ENCODE measurements at places on chromosomes 3 and 15.

GRCh38 chr3:194682189-194682693 is 3.4 kb upstream of the FAM43A start:
- DNase-seq: no peak

DNA sequence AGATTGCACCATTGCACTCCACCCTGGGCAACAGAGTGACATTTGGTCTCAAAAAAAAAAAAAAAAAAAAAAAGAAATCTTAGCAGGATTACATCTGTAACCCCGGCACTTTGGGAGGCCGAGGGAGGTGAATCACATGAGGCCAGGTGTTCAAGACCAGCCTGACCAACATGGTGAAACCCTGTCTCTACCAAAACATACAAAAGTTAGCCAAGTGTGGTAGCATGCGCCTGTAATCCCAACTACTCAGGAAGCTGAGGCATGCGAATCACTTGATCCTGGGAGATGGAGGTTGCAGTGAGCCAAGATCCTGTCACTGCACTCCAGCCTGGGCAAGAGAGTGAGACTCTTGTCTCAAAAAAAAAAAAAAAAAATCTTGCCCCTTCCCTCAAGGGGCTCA is 40.4 kb downstream of the LIPC start:
- no peak for DNase-seq

GRCh38 chr15:82103468-82103867 is 57.6 kb upstream of the MEX3B start:
- no peak for DNase-seq

DNA sequence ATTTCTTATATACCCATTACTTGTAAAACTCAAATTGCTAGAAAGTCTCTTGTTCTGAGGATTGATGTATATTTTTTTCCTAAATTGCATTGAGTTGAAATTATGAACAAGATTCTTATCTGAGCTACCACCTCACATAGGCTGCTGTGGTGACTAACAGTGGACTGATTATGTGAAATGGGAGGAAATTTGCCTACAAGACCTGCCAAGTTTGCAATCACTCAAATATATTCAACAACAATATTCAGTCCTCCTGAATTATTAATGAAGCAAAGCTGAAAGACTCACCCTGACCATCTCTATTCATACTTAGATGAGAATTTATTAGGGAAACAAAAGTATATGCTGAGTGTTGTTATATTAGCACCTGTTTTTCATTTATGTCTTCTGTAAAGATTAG is 412.6 kb upstream of the SEMA6D start:
- DNase-seq: no peak

DNA sequence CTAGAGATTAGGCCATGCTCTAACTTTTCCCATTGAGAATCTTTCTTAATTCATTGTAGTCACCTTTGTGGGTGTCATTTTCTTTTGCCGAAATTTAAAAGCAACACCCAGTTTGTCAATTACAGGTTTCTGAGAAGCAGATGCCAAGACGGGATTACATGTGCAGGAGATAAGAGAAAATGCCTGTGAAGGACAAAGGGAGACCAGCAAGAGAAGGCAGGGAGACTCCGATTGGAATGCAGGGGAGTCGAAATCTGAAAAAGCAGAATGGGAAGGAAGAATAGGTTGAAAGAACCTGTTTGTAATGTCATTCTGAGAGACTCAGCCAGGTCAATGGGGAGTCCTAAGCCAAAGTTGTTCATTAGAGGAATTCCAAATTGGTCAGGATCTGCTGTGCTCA is 3.6 kb upstream of the DPH6 start:
- DNase-seq: no peak

- DNase-seq: no peak
Observed at GRCh38 chr15:52104532-52105004, 8.0 kb downstream of the BCL2L10 start.

GRCh38 chr3:8556473-8556869 is 54.8 kb downstream of the LMCD1 start:
- DNase-seq: no peak

- no peak for DNase-seq
Observed at GRCh38 chr15:74042603-74043424, 39.5 kb downstream of the GOLGA6A start.

GRCh38 chr15:88738796-88739195 is 64.4 kb upstream of the ACAN start:
- DNase-seq: no peak

DNA sequence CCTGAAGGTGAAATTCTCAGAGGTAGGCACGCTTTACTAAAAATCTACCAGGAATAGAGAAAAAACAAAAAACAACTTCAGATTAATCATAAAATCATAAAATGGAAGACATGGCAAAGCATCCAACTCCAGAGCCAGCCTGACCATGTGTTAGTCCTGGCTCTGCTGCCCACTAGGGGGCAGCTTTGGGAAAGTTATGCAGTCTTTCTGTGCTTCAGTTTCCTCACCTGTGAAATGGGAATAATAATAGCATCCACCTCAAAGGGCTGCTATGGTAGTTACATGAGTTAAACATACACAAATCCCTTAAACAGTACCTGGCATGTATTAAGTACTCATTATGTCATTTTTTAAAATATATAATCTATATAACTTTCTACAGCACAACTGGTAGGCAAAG is 52.3 kb downstream of the WNT5A start:
- DNase-seq: no peak

DNA sequence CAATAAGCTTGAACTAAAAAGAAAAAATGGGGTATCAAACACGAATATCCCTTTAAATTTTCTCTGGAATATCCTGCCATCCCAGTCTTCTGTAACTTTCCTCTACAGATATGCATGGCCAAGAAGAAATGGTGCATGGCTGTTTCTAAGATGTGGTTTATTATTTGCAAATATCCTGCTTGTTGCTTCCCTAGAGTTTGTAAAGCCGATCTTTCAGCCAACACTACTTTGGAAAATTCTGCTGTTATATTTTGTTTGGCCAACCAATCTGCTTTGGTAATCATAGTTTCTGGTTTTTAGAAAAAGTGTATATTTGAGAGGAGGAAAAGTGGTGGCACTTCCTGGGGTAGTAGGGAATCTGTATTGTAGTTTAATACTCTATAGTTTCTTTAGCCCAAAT is 13.9 kb downstream of the PHLDB2 start:
- no peak for DNase-seq

GRCh38 chr3:42631620-42632019 is 21.9 kb upstream of the ZBTB47 start:
- DNase-seq: no peak

DNA sequence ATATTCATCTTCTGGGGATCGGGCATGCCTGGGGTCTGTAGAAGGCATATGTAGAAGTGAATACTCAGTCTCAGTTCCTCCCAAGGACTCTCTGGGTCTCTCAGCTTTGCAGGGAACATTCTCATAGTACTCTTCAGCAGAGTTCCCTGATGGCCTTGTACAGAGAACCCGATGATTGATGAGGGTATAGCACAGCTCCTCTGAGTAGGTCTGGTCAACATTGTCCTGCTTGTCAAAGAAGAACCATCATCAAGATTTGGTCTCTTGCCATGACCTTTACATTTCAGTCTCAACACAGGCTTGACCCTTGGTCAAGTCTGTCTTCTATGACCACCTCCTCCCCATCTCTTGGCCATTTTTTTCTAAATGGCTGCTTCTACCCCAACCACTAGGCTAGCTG is 9.5 kb downstream of the GCSAM start:
- no peak for DNase-seq

DNA sequence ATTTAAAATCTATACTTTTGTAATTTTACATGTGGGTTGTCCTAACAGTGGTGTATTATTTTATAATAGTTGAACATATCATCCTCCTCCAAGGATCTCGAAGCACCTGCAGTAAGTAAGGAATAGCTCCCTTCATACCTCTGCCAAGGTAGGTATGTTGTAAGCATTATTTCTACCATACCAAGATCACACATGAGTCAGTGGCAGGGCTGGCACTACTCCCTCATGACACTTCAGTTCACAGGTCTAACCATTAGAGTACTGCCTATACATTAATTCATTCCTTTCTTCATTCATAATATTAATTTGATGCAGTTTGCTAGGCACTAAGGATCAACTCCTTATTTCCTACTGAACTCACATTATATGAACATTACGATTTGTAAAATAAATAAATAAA is 11.9 kb upstream of the LEKR1 start:
- no peak for DNase-seq

DNA sequence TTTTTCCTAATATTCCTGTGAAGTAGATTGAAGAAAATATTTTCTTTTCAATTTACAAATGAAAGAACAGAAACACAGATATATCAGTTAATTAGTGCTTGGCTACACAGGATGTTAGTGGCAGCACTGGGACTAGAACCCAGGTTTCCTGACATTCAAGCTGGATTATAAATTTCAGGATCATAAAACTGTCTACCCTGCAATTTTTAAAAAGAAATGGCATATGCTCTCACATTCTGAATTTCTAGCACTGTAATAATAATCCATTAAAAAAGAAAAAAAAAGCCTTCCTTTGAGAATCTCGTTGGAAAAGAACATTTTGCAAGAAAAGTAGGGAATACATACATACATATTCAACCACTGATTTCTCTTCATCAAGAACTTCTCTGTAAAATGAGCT is 9.3 kb upstream of the DPH6 start:
- DNase-seq: no peak

GRCh38 chr15:87896936-87897335 is 359.6 kb downstream of the NTRK3 start:
- DNase-seq: no peak

- DNase-seq: no peak
Observed at GRCh38 chr3:113719758-113720157, 23.3 kb upstream of the USF3 start.

DNA sequence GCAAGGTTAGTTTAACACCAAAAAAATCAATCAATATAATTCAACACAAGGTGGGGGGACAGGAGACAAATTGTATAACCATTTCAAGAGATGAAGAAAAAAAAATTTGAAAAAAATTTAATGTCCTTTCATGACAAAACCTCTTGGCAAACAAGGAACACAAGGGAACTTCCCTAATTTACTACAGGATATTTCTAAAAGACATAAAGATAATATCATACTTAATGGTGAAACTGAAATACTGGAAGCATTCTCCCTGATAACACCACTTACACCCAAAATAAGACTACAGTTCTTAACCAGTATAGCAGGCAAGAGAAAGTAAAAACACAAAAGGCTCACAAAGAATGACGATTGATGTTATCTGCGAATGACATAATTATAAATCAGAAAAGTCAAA is 44.7 kb downstream of the IFT57 start:
- DNase-seq: no peak
